ENCODE measurements at places on chromosomes 5 and 9.

GRCh38 chr9:111994831-111995458 lies 98.3 kb downstream of the UGCG start:
- no peak for DNase-seq

- peak; percentile 8 for DNase-seq
These were observed 932 bp downstream of the SLC12A2 start for GRCh38 chr5:128084228-128085167.

DNA sequence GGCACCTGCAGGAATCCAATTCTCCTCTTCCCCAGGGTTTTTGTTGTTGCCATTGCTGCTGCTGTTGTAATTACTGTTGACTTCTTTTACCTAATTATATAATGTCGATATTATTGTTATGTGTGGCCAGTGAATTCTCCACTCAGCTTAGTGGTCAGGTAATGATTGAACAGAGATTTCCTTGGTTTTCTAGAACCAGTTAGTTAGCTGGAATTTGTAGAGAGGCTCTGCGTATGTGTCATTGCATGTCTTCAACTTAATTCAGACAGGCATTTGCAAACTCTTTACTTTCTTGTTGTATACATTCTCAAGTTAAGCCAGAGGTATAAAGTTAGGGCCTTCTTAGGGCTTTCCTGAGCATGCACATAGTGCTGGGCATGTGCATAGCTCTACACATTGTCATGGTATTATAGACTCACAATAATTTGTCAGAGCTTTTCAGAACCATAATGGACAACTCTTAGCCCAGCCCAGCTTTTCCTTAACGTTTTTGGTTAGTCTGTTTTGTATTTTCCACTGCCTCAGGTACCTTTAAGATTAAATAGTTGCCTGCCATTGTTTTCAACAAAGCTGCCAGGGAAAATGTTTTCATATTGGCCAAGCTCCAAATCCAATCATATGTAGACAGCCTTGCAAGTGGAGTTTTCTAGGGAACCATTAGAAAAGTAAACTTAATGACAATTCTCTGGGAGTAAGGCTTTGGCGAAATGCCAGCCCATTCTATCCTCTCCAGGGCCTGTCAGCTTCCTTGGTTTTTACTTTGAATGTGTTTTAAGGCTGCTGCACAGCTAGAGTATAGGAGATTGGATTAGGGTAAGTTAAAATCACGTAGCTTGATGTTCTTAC lies 68.1 kb downstream of the UBE2R2 start:
- no peak for DNase-seq

GRCh38 chr9:73753171-73753570 lies 601.5 kb downstream of the ANXA1 start:
- DNase-seq: no peak

DNA sequence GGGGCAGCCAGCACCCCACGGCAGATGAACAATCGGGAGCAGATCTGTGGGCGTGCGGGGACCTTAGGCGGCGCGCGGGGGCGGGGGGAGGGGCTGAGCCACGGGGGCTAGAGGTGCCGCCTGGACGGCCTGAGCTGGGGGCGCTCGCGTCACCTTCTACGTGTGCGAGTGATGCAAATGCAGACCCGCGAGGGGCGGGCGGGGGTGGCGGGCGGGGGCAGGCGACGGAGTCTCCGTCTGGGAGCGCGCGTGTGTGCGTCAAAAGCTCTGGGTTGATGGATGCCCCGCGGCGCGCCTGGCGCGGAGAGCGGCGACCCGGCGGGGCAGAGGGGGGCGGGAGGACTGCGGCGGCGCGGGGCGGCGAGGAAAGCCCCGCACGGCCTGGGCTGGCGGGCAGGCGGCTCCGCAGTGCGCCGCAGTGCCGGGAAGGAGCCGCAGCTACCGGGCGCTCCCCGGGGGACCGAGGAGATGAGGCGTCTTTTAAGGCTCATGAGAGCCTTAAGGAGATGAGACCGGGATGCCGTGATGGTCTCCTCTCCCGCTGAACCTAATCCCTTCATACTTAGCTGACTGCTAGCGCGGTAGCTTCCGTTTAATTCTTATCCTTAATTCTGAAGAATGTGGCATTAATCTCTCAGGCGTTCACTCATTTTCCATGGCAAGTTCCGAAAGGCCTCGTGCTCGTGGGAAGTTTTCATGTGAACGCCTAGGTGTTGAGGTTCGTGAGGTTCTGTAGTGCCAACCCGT lies 1.5 kb downstream of the SV2C start:
- no peak for DNase-seq

- no peak for DNase-seq
These were observed 23.8 kb downstream of the NPR3 start for GRCh38 chr5:32734827-32735378.

GRCh38 chr5:92777421-92777820 lies 803.6 kb downstream of the NR2F1-AS1 start:
- no peak for DNase-seq

GRCh38 chr9:93156475-93157008 lies 22.5 kb upstream of the NINJ1 start:
- no peak for DNase-seq

- no peak for DNase-seq
These were observed 100.3 kb downstream of the MRPS30 start for GRCh38 chr5:44909004-44909403.

GRCh38 chr9:127694890-127695720 lies 11.7 kb upstream of the CFAP157 start:
- peak; percentile 34 for DNase-seq

DNA sequence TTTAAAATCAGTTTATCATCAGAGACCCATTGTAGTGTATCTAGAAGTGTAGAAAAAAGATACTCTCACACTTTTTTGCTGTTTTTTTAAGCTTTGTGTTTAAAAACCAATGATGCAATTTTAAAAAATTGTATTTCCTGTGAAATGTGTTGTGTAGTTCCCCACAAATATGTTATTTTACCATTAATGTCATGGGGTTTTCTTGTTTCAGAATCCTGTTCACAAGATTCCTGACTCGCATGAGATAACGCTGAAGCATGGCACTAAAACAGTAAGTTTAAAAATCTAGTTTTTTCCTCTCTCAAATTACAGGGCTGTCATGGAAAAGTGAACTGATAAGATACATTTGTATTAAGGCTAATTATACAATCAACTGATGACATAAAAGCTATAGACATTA lies 58.6 kb downstream of the WDR70 start:
- DNase-seq: no peak

- DNase-seq: no peak
These were observed 32.1 kb downstream of the PRKACG start for GRCh38 chr9:68981789-68982188.

- DNase-seq: no peak
These were observed 5.9 kb downstream of the NINJ1 start for GRCh38 chr9:93128011-93128714.

DNA sequence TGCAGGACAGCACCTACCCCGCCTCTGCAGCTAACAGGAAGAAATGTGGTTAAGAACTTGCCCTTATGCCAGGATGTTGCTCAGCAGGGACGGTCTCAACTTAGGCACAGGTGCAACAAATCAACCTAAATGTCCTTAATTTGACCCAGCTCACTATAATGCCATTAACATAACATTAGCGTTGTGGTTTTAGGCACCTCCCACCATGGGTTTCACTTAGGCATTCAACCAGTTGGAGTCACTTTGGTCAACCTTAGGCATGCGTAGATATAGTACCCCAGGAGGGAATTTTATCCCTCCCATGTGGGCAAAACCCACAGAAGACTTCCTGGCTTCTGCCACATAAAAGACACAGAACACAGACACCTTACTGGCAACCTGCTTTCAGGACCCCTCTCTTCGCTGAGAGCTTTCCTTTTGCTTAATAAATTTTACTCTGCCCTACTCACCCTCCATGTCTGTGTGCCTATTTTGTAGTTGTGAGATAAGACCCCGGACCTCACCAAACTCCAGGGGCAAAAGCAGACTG lies 8.7 kb upstream of the ERAP1 start:
- no peak for DNase-seq

DNA sequence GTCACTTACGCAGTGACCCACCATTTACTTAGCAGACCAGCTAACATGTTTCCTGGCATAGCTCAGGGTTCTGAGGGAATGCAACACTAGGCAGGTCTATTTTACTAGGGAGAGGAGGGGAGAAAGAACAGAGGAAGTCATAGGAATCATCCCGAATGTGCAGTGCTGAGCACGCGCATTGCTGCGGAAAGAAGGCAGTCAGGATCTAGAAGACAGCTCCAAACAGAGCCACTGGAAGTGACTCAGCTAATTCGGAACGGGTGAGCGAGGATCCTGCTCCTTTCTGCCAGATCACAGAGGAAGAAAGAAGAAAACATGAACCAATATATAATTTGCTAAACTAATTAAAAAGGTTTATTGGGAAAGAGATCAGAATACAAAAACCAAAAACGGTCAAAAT lies 339.8 kb downstream of the EFNA5 start:
- DNase-seq: no peak

DNA sequence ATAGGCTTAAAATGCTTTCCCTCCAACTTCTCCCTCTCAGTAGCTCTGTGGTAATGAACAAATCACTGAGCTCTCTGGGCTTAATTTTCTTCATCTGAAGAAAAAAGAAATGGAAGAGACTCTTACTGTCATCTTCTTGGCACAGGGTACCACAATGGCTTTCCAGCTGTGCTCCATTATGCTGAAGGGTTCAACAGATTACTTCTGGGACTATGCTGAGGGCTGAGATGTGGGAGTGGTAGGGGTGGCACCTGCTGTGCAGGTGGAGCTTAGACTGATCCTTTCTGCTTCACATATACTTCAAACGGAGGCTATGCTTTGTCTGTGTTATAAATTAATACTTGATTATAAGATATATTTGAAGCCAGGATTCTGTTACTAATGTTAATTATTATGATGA lies 840.2 kb upstream of the C9orf72 start:
- no peak for DNase-seq

DNA sequence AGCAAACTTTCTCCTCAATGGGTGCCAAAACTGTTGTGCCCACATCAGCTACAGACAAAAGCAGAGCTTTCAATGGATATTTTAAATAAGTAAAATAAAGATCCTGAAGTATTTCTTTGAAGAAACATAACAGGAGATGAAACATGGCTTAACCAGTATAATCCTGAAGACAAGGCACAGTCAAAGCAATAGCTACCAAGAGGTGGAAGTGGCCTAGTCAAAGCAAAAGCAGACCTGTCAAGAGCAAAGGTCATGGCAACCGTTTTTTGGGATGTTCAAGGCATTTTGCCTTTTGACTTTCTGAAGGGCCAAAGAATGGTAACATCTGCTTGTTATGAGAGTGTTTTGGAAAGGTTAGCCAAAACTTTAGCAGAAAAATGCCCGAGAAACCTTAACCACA lies 77.9 kb downstream of the ANXA1 start:
- no peak for DNase-seq

GRCh38 chr5:127609957-127610356 lies 38.9 kb upstream of the CTXN3 start:
- DNase-seq: no peak

DNA sequence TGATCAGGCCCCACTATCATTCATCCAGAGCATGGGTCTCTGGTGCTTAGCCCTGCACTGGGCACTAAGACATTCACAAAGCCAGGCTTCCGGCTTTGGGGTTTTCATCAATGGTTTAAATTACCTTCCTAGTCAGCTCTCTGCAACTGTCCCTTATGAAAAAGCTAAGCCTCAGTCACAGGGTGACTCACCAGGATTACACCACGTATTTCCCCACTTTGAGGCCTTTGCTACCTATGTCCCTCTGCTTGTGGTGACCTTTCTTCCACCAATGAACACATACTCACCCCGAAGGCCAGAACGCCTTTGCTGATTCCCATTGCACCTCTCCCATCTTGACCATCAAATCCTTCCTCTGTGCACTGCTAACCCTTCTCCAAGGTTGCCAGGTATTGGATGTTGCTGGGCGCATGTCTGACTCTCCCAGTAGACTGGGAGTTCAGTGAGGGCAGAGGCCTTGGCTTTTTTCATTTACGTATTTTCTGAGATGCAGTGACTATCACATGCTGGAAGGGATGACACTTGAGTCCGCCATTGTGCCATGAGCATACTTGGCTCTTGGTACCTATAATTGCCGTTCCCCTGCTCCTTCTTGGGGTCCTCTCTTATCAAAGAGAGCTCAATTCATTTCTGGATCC lies 58.7 kb upstream of the TNFSF8 start:
- peak; percentile 27 for DNase-seq

- no peak for DNase-seq
These were observed 150.0 kb upstream of the IRX2 start for GRCh38 chr5:2901511-2901910.

DNA sequence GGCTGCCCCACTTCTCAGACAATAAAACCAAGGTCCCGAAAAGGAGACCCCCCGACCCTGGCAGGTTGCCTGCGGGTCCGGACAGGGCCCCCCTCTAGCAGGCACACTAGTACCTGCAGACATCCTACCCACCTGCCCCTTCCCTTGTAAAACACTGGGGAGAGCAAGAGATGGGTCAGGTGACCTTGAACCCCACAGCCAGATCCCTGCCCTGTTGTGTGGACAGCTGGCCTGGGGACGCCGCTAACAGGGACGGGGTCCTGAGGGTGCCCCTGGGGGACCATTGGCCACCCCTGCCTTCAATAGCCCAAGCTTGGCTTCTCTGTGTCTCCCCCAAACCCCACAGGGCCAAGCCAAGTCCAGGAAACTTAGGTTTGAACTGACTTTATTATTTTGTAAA lies 45.0 kb upstream of the UBAC1 start:
- DNase-seq: no peak

DNA sequence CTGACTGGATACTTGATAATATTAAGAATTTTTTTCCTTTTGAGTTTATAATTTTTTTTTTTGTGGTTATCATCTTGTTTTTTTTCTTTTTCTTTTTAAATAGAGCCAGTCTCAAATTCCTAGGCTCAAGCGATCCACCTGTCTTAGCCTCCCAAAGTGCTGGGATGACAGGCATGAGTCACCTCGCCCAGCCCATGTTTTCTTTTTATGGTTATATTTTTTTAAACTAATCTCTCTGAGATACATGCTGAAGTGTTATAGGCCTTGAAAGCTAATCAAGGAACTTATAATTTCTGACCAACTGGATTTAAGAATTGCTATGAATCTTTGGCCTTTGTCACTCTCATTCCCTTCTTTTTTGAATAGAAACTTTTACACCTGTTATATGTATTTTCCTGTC lies 6.8 kb upstream of the AMACR start:
- no peak for DNase-seq

GRCh38 chr5:126253406-126253805 lies 169.8 kb upstream of the GRAMD2B start:
- no peak for DNase-seq

DNA sequence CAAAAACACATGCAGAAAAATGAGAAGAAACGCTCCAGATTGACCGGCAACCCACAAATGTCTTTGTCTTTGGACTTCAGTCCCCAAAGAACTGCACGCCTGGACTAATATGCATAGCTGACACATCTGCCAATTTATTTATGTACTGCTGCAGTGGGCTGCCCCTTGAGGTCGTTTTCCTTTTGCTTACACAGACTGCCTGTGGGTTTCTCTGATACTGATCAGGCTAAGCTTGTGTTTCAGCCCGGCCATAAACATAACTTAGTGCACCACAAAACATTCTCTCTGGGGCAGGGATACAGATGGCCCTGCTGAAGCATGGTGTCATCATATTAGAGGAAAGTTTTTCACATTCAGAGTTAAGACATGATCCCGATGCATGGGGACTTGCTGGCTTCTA lies 75.4 kb downstream of the NUDT12 start:
- DNase-seq: peak; percentile 37

- no peak for DNase-seq
These were observed 44.6 kb upstream of the ELL2 start for GRCh38 chr5:96006291-96006690.

- peak; percentile 53 for DNase-seq
These were observed 8.6 kb downstream of the KLHL9 start for GRCh38 chr9:21326526-21327139.

All from AG08395 (cell line).